ENCODE measurements at places on chromosomes 2 and 18.

DNA sequence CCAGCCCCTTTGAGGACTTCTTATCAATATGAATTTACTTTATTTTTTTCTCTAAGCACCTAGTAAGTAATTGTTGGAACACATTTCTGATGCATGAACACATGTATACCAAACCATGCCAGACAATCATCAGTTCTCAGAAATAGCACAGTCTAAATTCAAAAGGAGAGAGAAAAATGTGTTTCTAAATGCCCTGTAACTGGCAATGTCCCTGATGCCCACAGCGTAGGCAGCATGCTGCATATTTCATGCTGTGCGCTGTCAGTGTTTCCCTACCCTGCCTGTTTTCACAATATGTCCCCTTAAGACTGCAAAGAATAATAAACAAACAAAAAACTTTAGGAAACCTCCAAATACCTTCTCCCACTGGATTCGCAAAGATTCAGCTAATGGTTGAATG lies 881.0 kb upstream of the CHAC2 start:
- DNase-seq = no peak

GRCh38 chr2:72431737-72432136 lies 284.1 kb upstream of the CYP26B1 start:
- DNase-seq = no peak

- DNase-seq = no peak
Observed at GRCh38 chr18:62182220-62182619, 4.6 kb downstream of the PIGN start.

DNA sequence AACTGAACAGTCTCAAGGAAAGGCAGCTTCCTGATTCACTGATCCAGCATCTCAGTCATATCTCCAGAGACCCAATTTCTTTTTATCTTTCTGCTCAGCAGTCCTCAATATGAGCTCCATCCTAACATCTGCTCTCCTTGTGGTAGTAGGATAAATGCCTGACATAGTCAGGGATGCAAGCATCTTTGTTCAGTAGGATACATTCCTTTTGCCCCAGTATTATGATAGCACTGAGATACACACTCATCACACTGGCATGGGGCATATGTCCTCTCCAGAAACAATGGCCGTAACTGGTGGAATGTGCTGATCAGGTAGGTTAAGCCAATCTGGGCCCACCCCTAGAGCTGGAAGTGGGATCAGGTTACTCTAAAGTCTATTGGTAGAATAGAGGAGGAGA lies 207.2 kb downstream of the ETAA1 start:
- no peak for DNase-seq

DNA sequence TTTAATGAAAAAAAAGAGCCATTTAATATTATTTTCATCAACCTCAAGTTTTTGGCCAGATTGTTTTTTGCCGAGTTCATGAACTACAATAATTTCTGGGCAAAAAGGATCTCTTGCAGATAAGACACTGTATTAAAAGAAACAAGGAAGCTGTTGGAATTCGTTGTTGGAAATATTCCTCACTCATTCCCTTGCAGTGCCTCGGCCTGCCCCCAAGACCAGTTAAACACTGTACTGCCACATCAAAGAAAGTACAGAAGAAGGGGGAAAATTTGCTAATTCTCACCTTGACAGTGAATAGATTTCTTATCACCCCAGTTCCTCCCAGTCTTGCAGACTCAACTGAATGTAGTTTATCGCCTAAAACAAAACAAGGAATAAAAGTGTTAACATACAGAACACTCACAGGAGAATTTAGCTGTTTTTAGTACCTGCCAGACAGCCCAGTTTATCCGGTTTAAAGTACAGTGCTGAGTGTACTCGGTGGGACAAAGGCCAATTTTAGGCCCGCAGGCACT lies 1.2 kb downstream of the IDH1 start:
- no peak for DNase-seq

DNA sequence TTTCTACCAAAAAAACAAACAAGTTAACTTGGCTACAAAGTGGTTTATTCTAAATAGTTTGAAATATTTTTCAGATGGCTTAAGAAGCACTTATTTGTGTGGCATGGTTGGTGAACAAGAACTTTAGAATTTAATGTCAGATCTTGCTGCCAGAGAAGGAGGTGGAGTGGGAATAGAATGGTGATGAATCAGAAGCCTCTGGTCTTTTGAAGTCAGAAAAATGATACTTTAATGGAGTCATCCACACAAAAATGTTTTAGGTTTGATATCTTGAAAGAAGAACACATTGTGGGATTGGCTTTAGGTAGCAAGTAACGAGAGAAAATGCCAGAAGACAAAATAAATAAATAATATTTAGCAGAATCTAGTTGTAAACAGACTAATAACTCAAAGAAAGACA lies 243.1 kb upstream of the FANCL start:
- no peak for DNase-seq
